ENCODE measurements at places on chromosomes 3 and 15. TPM values are rescaled to one million over a fixed set of nuclear protein-coding genes. Genes with fewer than 3 reads are reported as not detected.

GRCh38 chr15:45641999-45642932, 7.4 kb downstream of the SQOR start:
- peak; percentile 78 for DNase-seq

GRCh38 chr3:43363621-43364266, 77.4 kb downstream of the SNRK start:
- DNase-seq: no peak

- DNase-seq: peak; percentile 35
Observed at GRCh38 chr3:37814547-37814946, 47.1 kb upstream of the CTDSPL start.

GRCh38 chr3:9080163-9080562, 116.9 kb upstream of the RAD18 start:
- DNase-seq: peak; percentile 23

DNA sequence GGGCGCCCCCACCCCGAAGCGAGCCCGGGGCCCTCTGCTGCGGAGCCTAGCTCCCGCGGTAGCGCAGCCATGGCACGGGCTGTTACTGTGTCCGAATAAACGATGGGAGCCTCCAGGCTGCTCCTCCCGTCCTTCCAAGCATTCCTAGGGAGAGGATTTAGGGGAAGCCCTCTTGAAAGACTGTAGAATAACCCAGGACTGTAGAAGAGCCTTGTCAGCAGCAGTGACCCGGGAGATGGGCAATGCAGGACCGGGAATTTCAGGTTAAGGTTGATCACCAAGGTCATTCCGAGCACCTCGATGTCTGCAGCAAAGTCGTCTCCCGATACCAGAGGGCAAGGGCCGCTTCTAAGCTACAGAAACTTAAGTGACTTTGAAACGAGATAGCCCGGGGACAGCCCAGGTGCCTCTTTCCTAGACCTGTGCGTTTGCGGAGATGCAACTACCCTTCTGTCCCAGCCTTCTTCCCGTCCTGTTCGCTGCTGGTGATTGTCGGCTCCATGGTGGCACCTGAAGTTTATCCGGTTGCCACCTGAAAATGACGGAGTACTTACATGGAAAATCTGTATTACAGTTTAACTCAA, 753 bp upstream of the MYO5A start:
- DNase-seq: peak; percentile 6

DNA sequence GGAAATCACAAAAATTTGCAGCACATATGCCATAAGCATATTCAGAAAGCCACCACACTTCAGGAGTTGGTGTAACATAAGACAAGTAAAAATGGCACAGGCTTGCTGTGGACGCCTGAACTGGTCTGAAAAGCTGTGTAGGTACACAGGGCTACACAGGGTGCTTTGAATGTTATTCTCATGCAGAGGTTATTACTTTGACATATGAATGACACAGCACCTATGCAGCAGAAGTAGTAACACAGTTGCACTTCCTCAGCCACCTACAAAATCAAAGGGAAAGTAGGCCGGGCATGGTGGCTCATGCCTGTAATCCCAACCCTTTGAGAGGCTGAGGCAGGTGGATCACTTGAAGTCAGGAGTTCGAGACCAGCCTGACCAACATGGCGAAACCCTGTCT, 54.5 kb downstream of the OSBPL10 start:
- DNase-seq: no peak

GRCh38 chr15:100438570-100438969, 90.2 kb downstream of the CERS3 start:
- DNase-seq: peak; percentile 3

- no peak for DNase-seq
Observed at GRCh38 chr15:85764649-85765277, 30.0 kb downstream of the KLHL25 start.

DNA sequence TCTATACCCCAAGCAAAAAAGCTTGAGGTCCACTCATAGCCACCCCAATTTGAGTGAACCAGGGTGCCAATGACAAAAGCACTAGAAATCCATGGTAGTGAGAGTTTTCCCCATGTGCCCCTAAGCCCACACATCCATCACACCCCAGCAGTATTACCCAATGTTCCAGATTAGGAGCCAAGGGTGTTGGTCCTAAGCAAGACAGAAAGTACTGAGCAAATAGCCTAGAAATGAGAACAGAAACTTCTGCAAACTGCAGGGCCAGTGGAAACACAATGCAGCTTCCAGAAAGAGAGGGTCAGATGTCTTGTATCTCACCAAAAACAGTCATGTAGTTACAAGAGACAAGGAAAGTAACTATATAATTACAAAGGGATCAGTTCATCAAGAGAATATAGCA, 10.9 kb upstream of the OXTR start:
- no peak for DNase-seq

- no peak for DNase-seq
Observed at GRCh38 chr3:183844606-183845005, 19.2 kb upstream of the MAP6D1 start.

GRCh38 chr3:23170291-23170690, 32.8 kb upstream of the UBE2E2 start:
- peak; percentile 60 for DNase-seq

- DNase-seq: no peak
Observed at GRCh38 chr3:33027091-33027490, 69.9 kb downstream of the GLB1 start.

GRCh38 chr3:194750491-194750828, 64.8 kb downstream of the FAM43A start:
- no peak for DNase-seq

GRCh38 chr15:69045802-69046201, 31.3 kb downstream of the NOX5 start:
- peak; percentile 16 for DNase-seq

GRCh38 chr3:191292243-191293015, 36.8 kb upstream of the CCDC50 start:
- no peak for DNase-seq

GRCh38 chr3:50950591-50950990, 275.9 kb downstream of the DOCK3 start:
- no peak for DNase-seq

GRCh38 chr15:75145027-75145841, 56.4 kb upstream of the C15orf39 start:
- no peak for DNase-seq

GRCh38 chr3:124639406-124640237, 90.6 kb upstream of the UMPS start:
- no peak for DNase-seq

DNA sequence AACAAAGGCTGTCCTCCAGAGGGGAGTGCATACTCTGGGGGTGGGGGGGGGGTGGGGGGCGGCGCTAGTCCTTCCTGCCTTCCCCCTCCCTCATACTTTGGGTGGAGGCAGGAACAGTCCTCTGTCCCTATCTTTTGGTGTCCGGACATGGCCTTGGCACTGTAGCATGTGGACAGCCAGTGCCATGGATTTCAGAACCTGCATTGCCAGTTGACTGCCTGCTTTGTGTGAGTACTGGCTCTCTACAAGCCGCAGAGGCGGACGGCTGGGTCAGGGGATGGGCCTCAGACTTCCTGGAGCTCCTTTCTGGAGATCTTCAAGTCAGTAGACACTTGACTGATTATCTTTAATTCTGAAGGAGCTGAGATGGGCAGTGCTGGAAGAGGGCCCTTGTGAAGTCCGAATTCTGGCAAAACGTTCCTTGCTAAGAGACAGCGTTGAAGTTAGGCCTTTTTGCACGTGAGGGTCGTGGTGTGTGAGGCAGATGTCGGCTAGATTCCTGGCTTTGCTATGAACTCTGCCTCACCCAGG, 2.5 kb downstream of the CLDN11 start:
- DNase-seq: peak; percentile 71

GRCh38 chr3:13748276-13748879, 131.5 kb downstream of the WNT7A start:
- DNase-seq: no peak

- no peak for DNase-seq
Observed at GRCh38 chr3:114714957-114715460, 421.2 kb downstream of the TIGIT start.

GRCh38 chr15:64634576-64635498, 140.6 kb downstream of the RBPMS2 start:
- peak; percentile 94 for DNase-seq

DNA sequence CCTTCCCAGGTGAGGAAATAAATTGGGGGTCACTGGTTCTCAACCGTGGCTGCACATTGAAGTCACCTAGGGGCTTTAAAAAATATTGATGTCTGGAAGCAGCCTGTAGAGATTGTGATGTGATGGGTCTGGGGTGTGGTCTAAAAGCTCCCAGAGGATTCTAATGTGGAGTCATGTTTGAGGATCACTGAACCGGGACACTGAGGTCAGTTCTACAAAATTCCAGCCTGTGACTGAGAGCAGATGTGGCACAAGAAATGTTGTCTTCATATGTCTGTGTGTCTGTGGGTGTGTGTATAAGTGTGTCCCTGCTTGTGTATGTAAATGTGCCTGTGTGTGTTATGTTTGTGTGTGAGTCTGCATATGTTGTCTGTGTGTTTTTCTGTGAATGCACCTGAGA, 79.9 kb downstream of the TLE3 start:
- no peak for DNase-seq

GRCh38 chr3:65540666-65541065, 498.1 kb downstream of the MAGI1 start:
- DNase-seq: no peak

GRCh38 chr3:185280572-185281365, 26.9 kb upstream of the EHHADH start:
- DNase-seq: peak; percentile 70

DNA sequence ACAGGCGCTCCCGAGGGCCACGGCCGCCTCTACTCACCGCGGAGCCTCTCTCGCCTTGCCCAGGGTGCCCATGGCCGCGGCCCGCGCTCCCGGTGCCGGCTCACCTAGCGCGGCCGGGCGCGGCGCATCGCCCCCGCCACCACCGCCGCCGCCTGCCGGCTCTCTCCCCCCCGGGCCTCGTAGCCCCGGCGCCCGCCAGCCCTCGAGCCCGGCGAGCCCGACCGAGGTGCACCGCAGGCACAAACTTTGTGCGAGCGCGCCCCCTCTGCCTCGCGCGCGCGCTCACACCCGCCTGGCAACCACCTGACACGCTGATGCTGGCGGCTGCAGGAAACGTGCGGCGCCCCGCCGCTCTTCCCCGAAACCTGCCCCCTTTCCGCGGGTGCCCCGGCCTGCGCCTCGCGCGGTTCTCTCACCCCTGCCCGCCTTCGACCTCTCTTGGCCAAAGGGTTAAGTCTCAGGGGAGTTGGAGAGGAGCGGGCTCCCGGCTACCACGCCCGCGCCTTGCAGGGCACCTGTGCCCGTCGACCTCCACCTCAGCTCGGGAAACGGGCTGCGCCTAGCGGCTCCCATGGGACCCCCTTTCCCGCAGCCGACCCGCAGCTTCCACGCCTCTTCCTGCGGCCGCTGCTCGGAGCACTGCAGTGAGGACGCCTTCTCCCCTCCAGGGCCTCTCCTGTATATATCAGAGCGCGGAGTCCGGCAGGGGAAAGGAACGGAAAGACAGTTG, at the start of gene RASGRP1:
Gene RASGRP1, minus strand, starts transcription at position 258 of the 730 bp plus-strand sequence. Its CDS starts 186 bp downstream, at position 72.
- DNase-seq: peak; percentile 63

- no peak for DNase-seq
Observed at GRCh38 chr3:45191924-45192417, 34.1 kb downstream of the TMEM158 start.

DNA sequence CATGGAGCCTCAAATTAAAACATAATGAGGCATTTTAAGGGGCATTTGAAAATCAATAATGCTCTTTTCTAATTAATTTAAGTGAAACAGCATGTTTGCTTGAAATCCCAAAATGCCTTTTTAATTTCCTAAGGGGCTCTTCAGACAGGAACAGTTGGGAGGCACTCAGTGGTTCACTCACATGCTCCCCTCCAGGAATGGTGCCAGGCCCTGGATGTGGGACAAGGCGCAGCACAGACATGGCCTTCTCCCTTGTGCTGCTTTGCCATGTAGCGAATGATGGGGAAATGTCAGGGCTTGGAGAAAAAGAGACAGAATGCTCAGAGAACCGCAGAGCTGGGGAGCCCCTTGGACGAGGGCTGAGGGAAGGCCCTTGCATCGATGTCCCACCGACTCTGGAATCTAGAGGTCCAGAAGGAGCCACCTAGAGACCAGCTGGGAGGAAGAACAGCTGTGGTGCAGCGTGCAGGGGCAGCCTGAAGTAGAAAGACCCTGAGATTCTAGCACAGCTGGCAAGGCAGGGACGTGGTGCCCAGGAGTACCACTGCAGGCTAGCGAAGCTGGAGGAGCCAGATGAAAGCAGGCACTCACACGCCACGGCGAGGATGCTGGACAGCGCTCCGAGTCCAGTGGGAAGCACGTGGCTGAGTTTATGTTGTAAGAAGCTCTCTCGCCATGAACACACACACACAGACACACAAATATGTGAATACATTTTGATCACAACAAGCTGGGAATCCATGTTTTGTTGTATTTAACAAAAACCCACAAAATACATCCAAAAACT, 27.0 kb downstream of the NSMCE3 start:
- DNase-seq: no peak

- no peak for DNase-seq
Observed at GRCh38 chr15:49712846-49713450, 92.1 kb downstream of the DTWD1 start.

DNA sequence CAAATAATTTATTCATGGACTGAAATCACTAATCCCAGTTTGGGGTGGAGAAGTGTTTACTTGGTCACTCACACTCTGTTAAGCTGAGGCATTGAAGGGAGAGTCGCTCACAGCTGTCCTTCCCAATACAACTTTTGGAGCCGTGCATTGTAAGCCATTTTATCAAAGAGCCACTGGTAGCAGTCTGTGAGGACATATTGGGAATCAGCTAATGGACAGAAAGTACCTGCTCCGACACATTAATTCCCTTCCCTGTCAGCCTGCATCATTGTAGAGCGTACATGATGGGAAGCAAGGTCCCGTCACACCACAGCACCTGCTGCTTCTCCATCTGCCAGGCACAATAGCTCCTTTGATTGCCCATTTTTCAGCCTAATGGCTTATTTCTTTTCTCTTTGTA, 643.2 kb downstream of the SQOR start:
- DNase-seq: no peak

- no peak for DNase-seq
Observed at GRCh38 chr15:63849906-63850305, 16.2 kb upstream of the HERC1 start.

DNA sequence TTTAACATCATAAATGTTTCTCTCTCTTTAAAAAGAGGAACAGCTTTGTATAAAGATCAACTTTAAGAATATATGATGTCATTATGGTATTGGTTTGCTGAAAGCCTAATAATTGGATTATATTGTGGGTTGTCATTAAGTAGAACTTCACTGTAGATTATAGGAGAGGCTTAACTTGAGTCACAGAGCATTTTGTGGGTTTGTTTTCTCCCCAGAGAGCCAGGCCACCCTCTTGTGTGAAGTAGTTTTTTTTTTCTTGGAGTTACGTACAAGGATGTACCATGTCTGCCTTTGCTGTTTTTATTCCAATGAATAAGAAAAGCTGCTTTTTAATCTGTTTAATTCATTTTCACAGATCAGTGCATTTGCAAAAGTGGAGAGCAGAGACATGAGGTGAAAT, 354.8 kb upstream of the TBL1XR1 start:
- no peak for DNase-seq

LXN gene
- 46.4 TPM for total RNA-seq

SNTN gene
- not detected for total RNA-seq

IMPG2 gene
- total RNA-seq: 0.99 TPM

SNX22 gene
- total RNA-seq: 0.20 TPM

CDC25A gene
- total RNA-seq: 5.0 TPM

ZNF35 gene
- 14.3 TPM for total RNA-seq

FRG2C gene
- not detected for total RNA-seq

ACOX2 gene
- total RNA-seq: 0.60 TPM

PPP2R3A gene
- 5.2 TPM for total RNA-seq

NEK10 gene
- 1.4 TPM for total RNA-seq

ECE2 gene
- not detected for total RNA-seq

TMEM108 gene
- total RNA-seq: not detected

All from lung microvascular endothelial cell (primary cell).